MM.1S (cell line): ENCODE measurements at places on chromosomes 4 and X.

- H3K36me3 ChIP-seq, result no peaks in the 10 kb centered on the region
- DNase-seq, result no peak
- no peak overlapping the region for H3K4me3 ChIP-seq
- peaks cover 17% of the 10 kb centered on the region for H3K4me1 ChIP-seq
These were observed 341.3 kb upstream of the KLF3 start for GRCh38 chr4:38322714-38323113.

- no peaks in the 10 kb centered on the region for H3K4me1 ChIP-seq
- no peaks in the 10 kb centered on the region for H3K27me3 ChIP-seq
- no peak for DNase-seq
These were observed 149.6 kb upstream of the MAMLD1 start for GRCh38 chrX:150213481-150214030.

DNA sequence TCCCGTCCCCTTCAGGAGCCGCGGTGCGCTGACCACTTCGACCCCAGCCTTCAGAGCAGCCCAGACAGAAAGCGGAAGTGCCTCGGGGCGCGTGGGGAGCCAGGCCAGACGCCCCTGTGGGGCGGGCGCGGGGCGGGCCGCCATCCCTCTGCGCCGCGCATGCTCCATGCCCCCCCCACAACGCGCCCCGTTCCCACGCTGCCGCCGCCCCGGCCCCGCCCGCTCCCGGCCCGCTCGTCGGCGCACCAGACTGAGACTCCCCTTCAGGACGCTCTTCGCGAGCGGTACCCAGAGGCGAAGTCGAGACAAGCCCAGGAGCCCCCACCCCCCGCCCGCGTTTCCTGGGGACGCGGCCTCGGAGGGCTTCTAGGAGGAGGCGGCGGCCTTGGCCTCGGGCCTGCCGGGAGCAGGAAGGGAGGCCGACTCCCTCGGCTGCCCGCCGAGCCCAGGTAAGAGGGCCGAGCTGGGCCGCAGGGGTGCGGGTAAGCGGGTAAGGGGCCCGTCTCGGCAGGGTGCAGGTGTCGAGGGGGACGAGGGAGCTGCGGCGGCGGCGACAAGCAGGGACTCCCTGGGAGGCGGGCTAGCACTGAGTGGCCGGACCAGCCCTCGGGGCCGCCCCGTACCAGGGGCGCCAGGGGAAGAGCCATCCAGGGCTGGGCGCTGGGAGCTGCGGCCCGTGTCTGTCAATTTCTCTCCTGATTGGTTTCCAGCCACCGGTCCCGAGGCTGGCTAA, at the start of gene ZFP92:
Gene ZFP92 (plus strand): TSS at position 218 of the 733 bp plus-strand sequence. CDS start 6,851 bp downstream, outside the sequence.
- H3K4me3 ChIP-seq, result peak within 1 kb of the TSS; percentile 47; the same call in 1 of the 2 replicates
- H3K27ac ChIP-seq, result no peak within 1 kb of the TSS
- no peak for DNase-seq
- peaks cover 11% of the 10 kb centered on the region; the same call in 1 of the 2 replicates for H3K27me3 ChIP-seq

- no peaks in the 10 kb centered on the region for H3K27me3 ChIP-seq
- H3K27ac ChIP-seq, result no peak overlapping the region
- DNase-seq, result no peak
- no peaks in the 10 kb centered on the region for H3K36me3 ChIP-seq
- no peaks in the 10 kb centered on the region for H3K4me1 ChIP-seq
These were observed 1.5 kb upstream of the PRAF2 start for GRCh38 chrX:49075347-49075746.

- no peak overlapping the region for H3K4me3 ChIP-seq
- no peaks in the 10 kb centered on the region for H3K36me3 ChIP-seq
- H3K27ac ChIP-seq, result no peak overlapping the region
- H3K4me1 ChIP-seq, result peaks cover 72% of the 10 kb centered on the region
These were observed 93.6 kb downstream of the IRF2 start for GRCh38 chr4:184380707-184381106.

- H3K4me1 ChIP-seq, result no peaks in the 10 kb centered on the region
- DNase-seq, result no peak
- no peaks in the 10 kb centered on the region for H3K36me3 ChIP-seq
- no peak overlapping the region for H3K4me3 ChIP-seq
- H3K27ac ChIP-seq, result no peak overlapping the region
These were observed 4.6 kb downstream of the P2RY4 start for GRCh38 chrX:70255452-70255851.

- H3K4me1 ChIP-seq, result no peaks in the 10 kb centered on the region
- no peaks in the 10 kb centered on the region for H3K27me3 ChIP-seq
- no peaks in the 10 kb centered on the region for H3K36me3 ChIP-seq
- no peak overlapping the region for H3K4me3 ChIP-seq
- DNase-seq, result no peak
- H3K27ac ChIP-seq, result no peak overlapping the region
These were observed 35.2 kb upstream of the SMS start for GRCh38 chrX:21905313-21905712.

- H3K4me3 ChIP-seq, result no peak overlapping the region
- no peaks in the 10 kb centered on the region for H3K4me1 ChIP-seq
- H3K27ac ChIP-seq, result no peak overlapping the region
- H3K36me3 ChIP-seq, result no peaks in the 10 kb centered on the region
These were observed 166.0 kb downstream of the PDGFRA start for GRCh38 chr4:54395013-54395527.

DNA sequence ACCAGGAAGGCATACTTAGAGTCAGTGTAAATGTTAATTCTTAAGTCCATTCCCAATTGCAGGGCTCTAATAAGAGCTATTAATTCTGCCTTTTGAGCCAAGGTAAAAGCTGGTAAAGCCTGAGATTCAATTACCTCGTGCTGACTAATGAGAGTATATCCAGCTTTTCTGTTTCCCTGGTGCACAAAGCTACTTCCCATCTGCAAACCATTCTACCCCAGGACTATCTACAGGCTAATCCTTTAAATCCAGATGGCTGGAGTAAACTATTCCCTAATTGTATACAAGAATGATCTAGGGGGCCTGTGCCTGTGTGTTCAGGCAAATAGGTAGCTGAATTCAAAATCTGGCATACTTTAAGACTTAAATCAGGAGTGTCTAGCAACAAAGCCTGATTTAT, 365.0 kb downstream of the GPM6A start:
- no peak overlapping the region for H3K27ac ChIP-seq
- H3K27me3 ChIP-seq, result no peaks in the 10 kb centered on the region
- no peak for DNase-seq
- H3K4me3 ChIP-seq, result no peak overlapping the region
- no peaks in the 10 kb centered on the region for H3K4me1 ChIP-seq
- no peaks in the 10 kb centered on the region for H3K36me3 ChIP-seq

- peaks cover 5% of the 10 kb centered on the region; the same call in 1 of the 2 replicates for H3K4me1 ChIP-seq
- no peaks in the 10 kb centered on the region for H3K36me3 ChIP-seq
- no peaks in the 10 kb centered on the region for H3K27me3 ChIP-seq
- no peak for DNase-seq
- H3K27ac ChIP-seq, result no peak overlapping the region
- no peak overlapping the region for H3K4me3 ChIP-seq
These were observed 72.6 kb upstream of the TET2 start for GRCh38 chr4:105074097-105074496.

GRCh38 chrX:12065251-12065650, 73.0 kb upstream of the FRMPD4 start:
- H3K36me3 ChIP-seq, result no peaks in the 10 kb centered on the region
- no peak overlapping the region for H3K4me3 ChIP-seq
- no peak for DNase-seq
- no peaks in the 10 kb centered on the region for H3K27me3 ChIP-seq
- no peak overlapping the region for H3K27ac ChIP-seq
- H3K4me1 ChIP-seq, result no peaks in the 10 kb centered on the region

DNA sequence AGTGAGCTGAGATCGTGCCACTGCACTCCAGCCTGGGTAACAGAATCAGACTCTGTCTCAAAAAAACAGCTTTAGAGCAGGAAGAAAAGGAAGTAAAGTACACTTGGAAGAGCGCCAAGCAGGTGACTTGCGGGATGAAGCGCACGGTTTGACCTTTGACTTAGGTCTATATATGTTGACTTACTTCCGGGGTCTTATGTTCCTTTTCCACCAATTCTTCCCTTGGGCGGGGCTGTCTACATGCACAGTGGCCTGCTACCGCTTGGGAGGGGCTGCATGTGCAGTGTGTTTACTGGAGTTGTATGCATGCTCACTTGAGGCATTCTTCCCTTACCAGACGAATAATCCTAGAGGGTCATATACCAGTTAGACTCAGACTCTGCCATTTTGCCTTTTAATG, 108.6 kb downstream of the APOOL start:
- H3K36me3 ChIP-seq, result no peaks in the 10 kb centered on the region
- no peaks in the 10 kb centered on the region for H3K27me3 ChIP-seq
- H3K4me1 ChIP-seq, result no peaks in the 10 kb centered on the region
- DNase-seq, result no peak

DNA sequence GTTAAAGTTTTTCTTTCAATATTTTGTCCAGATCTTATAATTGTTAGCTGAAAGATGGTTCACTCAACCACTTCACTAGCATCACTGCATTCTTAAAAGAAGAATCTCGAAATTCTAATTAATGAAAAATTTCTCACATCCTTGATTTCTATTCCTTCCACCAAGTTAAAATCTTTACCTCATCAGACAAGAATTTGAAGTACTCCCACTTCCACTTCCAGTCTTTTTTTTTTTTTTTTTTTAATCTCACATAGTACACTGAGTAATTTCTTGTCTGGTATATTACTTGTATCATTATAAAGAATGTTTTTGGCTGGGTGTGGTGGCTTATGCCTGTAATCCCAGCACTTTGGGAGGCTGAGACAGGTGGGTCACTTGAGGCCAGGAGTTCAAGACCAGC, 73.2 kb downstream of the FBXW7 start:
- H3K4me1 ChIP-seq, result peaks cover 49% of the 10 kb centered on the region
- H3K27ac ChIP-seq, result peak overlapping the region; percentile 70
- DNase-seq, result no peak
- no peak overlapping the region for H3K4me3 ChIP-seq
- H3K27me3 ChIP-seq, result no peaks in the 10 kb centered on the region

DNA sequence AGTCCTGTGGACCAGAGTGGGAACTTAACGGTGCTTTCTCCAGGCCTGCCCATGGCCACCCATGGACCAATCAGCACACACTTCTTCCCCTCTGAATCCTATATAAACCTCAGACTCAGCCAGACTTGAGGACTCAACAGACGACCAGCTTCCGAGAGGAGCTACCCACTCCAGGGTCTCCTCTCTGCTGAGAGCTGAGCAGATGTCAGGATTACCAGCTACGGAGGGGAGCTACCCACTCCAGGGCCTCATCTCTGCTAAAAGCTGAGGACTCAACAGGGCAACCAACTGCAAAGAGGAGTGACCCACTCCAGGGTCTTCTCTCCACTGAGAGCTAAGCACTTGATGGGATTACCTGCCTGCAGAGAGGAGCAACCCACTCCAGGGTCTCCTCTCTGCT, 80.0 kb upstream of the DDX60 start:
- H3K4me3 ChIP-seq, result no peak overlapping the region
- no peak overlapping the region for H3K27ac ChIP-seq
- H3K4me1 ChIP-seq, result no peaks in the 10 kb centered on the region
- no peak for DNase-seq
